Activated naive CD8-positive, alpha-beta T cell treated with anti-CD3 and anti-CD28 coated beads, Interleukin-2, amount 10 ng/mL, durations not matched to agents 7 days and 5 days (primary cell): ENCODE measurements at places on chromosomes 7 and 10. TPM values are rescaled to one million over a fixed set of nuclear protein-coding genes. Genes with fewer than 3 reads are reported as not detected.

DNA sequence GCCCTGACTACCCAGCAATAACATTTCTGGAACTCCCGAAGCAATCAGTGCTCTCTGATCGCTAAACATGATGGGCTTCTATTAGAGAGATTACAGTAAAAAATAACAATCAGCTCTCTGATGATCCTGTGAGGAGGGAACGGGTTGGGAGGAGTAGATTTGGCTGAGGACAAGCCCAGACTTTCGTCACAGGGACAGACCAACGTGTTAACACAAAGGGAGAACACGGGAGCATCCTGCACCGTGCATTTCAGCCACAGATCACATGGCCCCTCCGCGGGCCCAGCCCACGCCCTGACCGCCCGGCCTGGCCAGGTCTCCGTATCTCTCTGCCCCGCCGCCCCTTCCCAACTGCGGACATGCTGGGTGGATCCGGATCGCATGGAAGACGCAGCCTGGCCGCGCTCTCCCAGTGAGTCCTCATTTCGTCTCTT, 95.0 kb upstream of the AGBL3 start:
- peak overlapping the region; percentile 73 for H3K4me3 ChIP-seq
- H3K36me3 ChIP-seq = peaks cover 4% of the 10 kb centered on the region
- no peak overlapping the region for H3K27ac ChIP-seq
- DNase-seq = no peak

GRCh38 chr7:55690-56248, 136.6 kb upstream of the FAM20C start:
- H3K4me3 ChIP-seq = no peak overlapping the region
- H3K27ac ChIP-seq = no peak overlapping the region
- no peaks in the 10 kb centered on the region for H3K4me1 ChIP-seq

GRCh38 chr10:77514870-77515269, 122.7 kb downstream of the KCNMA1 start:
- H3K27me3 ChIP-seq = peaks cover 6% of the 10 kb centered on the region
- no peak overlapping the region for H3K4me3 ChIP-seq
- H3K36me3 ChIP-seq = no peaks in the 10 kb centered on the region

DNA sequence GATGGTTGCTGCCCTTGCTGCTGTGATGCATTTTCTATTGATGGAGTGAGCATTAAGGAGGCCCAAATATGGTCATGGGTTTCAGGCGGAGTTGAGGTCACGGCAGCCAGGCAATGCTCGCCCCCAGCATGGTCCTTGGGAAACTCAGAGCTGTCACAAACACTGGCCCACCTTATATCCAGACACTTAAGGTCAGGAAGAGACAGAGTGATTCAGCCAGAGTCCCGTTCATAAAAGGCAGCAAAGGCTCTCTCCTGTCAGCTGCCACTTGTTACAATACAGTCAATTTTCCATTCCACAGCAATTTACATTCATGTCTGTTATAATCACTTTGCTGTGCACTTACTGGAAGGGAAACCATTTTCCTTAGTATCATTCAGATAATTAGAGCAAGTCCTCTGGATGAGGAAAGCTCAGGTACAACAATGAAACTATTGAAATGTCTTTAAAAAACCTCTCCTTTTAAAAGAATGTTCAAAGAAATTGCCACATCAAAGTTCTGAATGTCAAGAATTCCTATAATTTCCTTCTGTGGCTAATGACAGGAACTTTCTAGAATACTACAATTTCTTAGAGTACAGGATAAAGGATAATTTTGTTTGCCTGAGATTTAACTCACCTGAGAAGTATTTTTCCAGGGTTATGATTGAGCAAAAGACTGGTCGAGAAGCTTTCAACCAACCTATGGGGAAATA, 14.8 kb upstream of the ANKRD1 start:
- no peak for DNase-seq
- peak overlapping the region; percentile 18 for H3K4me3 ChIP-seq
- peaks cover 14% of the 10 kb centered on the region for H3K4me1 ChIP-seq
- H3K27me3 ChIP-seq = peaks cover 24% of the 10 kb centered on the region
- no peaks in the 10 kb centered on the region for H3K36me3 ChIP-seq

DNA sequence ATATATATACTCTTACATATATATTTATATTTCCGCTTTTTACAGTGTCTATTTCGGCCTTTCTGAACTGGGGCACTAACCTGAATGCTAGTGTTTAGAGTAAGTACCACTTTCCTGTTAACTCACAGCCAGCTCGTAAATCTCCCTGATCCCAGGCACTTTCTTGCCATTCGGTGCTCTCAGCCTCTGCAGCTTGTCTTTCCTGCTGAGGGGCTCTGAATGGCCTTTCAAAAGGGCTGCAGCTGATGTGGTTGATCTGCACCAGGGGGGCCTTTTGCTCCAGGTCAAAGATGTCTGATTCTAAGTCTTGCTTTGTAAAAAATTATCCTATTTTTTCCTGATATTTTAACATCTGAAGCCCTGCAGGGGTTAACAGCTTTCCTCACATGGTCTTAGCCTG, 25.5 kb upstream of the HPS1 start:
- peaks cover 9% of the 10 kb centered on the region for H3K4me1 ChIP-seq
- H3K27me3 ChIP-seq = peaks cover 25% of the 10 kb centered on the region
- DNase-seq = no peak
- H3K36me3 ChIP-seq = no peaks in the 10 kb centered on the region
- no peak overlapping the region for H3K4me3 ChIP-seq

- H3K36me3 ChIP-seq = no peaks in the 10 kb centered on the region
- H3K4me1 ChIP-seq = peaks cover 15% of the 10 kb centered on the region
- no peak overlapping the region for H3K27ac ChIP-seq
- no peak overlapping the region for H3K4me3 ChIP-seq
- peaks cover 12% of the 10 kb centered on the region for H3K27me3 ChIP-seq
Observed at GRCh38 chr7:76272142-76272541, 30.3 kb upstream of the HSPB1 start.

- peaks cover 4% of the 10 kb centered on the region for H3K36me3 ChIP-seq
- no peaks in the 10 kb centered on the region for H3K27me3 ChIP-seq
- peak overlapping the region; percentile 62 for H3K4me3 ChIP-seq
Observed at GRCh38 chr7:38367301-38367890, 94.0 kb upstream of the TARP start.

Gene UPK3B
- total RNA-seq = 2.1 TPM

DNA sequence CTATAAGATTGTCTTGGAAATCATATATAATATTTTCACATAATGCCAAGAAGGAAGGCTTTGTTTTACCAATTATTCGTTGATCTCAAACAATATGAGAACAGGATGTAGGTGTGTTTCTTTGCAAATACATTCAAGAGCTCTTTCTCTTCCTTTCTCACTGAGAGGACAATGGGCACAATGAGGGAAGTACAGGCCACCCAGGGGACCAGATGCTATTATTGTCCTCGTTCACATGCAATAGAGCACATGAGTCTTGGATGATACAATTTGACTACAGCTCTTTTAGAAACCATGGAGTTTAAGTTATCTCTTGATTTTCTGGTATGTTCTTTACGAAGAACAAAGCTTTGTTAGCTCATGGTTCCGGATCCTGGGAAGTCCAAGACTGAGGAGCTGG, 323.7 kb upstream of the KLF6 start:
- H3K27ac ChIP-seq = no peak overlapping the region
- DNase-seq = no peak
- H3K4me3 ChIP-seq = no peak overlapping the region
- H3K4me1 ChIP-seq = peaks cover 6% of the 10 kb centered on the region
- peaks cover 20% of the 10 kb centered on the region for H3K36me3 ChIP-seq
- no peaks in the 10 kb centered on the region for H3K27me3 ChIP-seq

- no peak overlapping the region for H3K27ac ChIP-seq
Observed at GRCh38 chr7:22403344-22403743, 46.4 kb upstream of the RAPGEF5 start.

Gene MYH16
- not detected for total RNA-seq

DNA sequence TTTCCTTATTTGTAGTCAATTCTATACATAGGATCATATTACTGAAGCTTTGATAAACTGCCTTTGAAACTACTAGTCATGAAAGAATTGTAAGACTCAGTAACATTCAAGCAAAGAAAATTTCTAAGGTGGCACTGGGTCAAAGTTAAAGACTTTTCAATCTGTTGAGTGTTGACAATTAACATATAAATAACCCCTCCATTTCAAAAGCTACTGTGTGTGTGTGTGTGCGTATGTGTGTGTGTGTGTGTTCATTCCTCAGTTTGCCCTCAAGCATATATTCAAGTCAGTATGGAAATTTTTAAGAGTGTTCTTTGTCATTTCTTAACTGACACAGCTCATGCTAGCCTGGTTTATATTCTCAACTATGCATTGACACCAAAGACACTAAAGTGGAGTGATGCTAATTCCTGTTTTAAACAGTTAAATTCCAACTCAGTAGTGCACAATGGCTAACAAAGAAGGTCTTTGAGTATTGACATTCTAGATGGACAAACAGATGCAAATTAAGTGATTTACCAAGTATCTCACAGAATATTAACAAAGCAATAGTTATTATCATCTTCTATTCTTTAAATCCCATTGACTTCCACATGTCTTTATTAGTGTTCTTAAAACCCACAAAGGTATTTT, 314.8 kb upstream of the GRM3 start:
- no peak overlapping the region for H3K4me3 ChIP-seq
- H3K27me3 ChIP-seq = no peaks in the 10 kb centered on the region
- DNase-seq = no peak
- no peaks in the 10 kb centered on the region for H3K4me1 ChIP-seq
- H3K36me3 ChIP-seq = no peaks in the 10 kb centered on the region
